Tibial nerve (tissue), 4 donors: ENCODE measurements at places on chromosomes 11 and 22. TPM values are rescaled to one million over a fixed set of nuclear protein-coding genes. Genes with fewer than 3 reads are reported as not detected.

DNA sequence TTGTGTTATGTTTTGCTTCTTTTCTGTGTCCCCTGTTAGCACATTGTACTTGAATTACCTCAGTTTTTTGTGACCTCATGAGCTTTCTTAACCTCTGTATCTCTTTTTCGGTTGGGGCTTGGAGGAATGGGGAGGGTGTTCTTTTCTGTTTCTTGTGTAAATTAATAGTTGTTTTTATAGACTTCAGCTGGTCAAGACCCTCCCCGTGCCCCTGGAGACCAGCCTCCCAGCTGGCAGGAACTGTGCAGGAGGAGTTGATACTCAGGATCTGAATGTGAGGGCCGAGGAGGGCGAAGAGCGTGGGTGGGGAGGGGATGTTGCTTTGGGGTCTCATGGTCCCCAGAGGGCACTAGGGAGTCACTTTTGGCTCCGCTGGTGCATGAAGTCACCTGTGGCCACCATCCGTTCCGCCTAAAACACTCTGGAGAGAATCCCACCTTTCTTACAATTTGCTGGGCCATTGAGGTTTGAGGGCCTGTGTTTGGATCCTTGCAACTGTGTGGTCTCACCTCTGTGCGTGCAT, 44.3 kb upstream of the NNMT start:
- H3K27ac ChIP-seq = peak overlapping the region; percentile 91
- no peak for DNase-seq
- H3K4me3 ChIP-seq = no peak overlapping the region
- H3K36me3 ChIP-seq = peaks cover 29% of the 10 kb centered on the region
- no peaks in the 10 kb centered on the region for H3K27me3 ChIP-seq

- no peak for DNase-seq
- H3K36me3 ChIP-seq = no peaks in the 10 kb centered on the region
- no peak overlapping the region for H3K4me3 ChIP-seq
- no peak overlapping the region for H3K27ac ChIP-seq
- H3K4me1 ChIP-seq = no peaks in the 10 kb centered on the region
- H3K27me3 ChIP-seq = no peaks in the 10 kb centered on the region
Observed at GRCh38 chr11:35043936-35044335, 95.0 kb upstream of the CD44 start.

DNA sequence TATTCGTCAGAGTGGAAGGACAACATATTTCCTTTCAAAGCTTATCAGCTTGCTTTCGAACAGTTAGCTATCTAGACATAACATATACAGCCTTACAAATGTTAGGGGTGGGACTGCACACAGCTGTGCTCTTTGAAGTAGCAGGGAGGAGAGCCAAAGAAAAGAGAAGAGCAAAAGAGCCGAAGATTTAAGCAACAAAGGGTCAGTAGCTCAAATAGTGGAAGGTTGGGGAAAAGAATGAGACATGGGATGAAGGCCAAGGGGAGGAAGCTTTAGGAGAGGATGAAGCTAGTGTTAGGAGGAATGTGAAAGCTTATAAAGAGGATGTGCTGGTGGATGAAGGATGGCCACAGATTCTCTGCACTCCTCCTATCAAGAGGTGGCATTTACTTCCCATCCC, 31.8 kb upstream of the IGSF22 start:
- no peak for DNase-seq
- H3K36me3 ChIP-seq = no peaks in the 10 kb centered on the region
- no peak overlapping the region for H3K27ac ChIP-seq
- H3K4me1 ChIP-seq = no peaks in the 10 kb centered on the region

DNA sequence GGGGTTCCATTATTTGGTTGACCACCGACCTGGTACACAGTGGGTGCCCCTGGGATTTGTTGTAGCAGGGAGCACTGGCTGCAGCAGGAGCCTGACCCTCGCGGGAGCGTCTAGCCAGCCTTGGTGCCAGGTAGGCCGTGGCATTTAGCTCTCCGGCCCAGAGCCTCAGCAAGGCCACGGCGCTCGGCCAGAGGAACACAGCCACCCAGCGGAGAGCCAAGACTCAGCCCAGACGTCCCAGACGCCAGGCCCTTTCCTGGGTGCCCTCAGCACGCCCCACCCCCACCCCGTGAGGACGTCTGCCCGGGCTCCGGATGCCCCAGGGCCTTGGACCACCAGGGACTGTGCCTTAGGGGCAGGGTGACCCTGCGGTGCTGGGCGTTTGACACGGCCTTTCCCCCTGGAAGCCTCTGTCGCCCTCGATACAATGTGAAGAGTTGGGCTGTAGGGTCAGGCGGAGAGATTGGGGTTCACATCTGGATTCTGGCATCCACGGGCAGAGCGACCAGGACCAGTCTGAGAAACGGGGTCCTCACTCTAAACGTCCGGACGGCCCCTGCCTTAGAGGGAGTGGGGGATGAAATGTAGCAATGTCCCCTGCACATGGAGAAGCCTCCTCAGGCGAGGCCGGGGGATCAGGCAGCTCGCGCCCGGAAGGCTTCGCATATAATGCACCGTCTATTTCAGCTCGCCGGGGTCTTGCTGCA, 99.2 kb upstream of the FGF3 start:
- H3K27ac ChIP-seq = peak overlapping the region; percentile 26
- H3K27me3 ChIP-seq = no peaks in the 10 kb centered on the region
- no peaks in the 10 kb centered on the region for H3K4me1 ChIP-seq
- no peak overlapping the region for H3K4me3 ChIP-seq
- no peaks in the 10 kb centered on the region for H3K36me3 ChIP-seq

GRCh38 chr11:61797263-61797944, 4.7 kb downstream of the FEN1 start:
- DNase-seq = peak; percentile 90
- no peaks in the 10 kb centered on the region for H3K27me3 ChIP-seq
- H3K36me3 ChIP-seq = no peaks in the 10 kb centered on the region
- H3K27ac ChIP-seq = peak overlapping the region; percentile 46
- H3K4me3 ChIP-seq = no peak overlapping the region

- no peaks in the 10 kb centered on the region for H3K36me3 ChIP-seq
- DNase-seq = peak; percentile 15
- no peak overlapping the region for H3K4me3 ChIP-seq
- H3K27me3 ChIP-seq = no peaks in the 10 kb centered on the region
- no peaks in the 10 kb centered on the region for H3K4me1 ChIP-seq
Observed at GRCh38 chr11:29343465-29344333, 673.1 kb downstream of the KCNA4 start.

- peaks cover 3% of the 10 kb centered on the region for H3K4me1 ChIP-seq
- no peak overlapping the region for H3K4me3 ChIP-seq
- peak overlapping the region; percentile 84 for H3K27ac ChIP-seq
- no peaks in the 10 kb centered on the region for H3K36me3 ChIP-seq
Observed at GRCh38 chr22:38262051-38262795, 10.6 kb downstream of the TMEM184B start.

AGBL2 gene
- 4.2 TPM for total RNA-seq

MS4A3 gene
- not detected for total RNA-seq

C11orf42 gene
- not detected for total RNA-seq
